ENCODE measurements at places on chromosomes 3 and 15.
A peak's percentile ranks its signal among the peaks of the same experiment; 100 is the strongest.

GRCh38 chr3:153293265-153293664 is 131.2 kb downstream of the RAP2B start:
- no peak for DNase-seq

DNA sequence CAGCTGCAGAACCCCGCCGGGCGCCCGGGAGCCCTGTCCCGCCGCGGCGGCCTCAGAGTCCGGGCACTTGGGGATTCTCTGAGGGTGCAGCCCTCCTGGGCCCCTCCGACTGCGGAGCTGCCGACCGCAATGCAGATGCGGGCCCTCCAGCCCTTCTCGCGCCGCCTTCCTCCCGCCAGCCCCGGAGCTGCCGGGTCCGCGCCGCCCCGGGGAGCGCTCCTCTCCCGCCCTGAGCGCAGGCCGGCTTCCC is 320 bp upstream of the ACAN start:
- no peak for DNase-seq

GRCh38 chr3:78130741-78131290 is 1090.9 kb downstream of the ROBO2 start:
- DNase-seq = no peak

DNA sequence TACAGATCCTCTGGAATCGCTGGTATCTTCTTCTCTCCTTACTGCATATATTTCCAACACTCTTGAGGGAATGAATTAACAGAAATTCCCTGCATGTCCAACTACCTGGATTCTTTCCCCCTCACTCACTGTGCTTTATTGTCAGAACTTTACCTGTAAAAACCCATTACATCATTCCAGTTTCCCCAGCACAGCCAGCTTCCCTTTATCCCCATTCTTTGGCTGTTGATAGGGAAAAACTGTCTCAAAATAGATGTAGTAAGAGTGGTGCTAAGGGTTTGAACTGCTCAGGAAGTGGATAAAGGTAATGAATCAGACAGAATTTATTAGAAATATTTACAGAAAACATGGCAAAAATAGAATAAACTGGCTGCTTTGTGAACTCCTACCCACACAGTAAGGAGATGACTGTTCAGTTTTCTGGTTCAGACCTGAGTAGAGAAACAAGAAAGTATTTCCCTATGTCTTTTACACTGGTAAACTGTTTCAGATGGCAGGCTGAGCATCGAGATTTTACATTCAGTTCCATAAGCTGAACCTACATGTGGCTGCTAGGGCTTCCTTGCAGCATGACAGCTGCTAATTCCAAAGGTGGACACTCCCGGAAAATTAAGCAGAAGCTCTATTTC is 188.4 kb downstream of the CPNE4 start:
- DNase-seq = no peak

DNA sequence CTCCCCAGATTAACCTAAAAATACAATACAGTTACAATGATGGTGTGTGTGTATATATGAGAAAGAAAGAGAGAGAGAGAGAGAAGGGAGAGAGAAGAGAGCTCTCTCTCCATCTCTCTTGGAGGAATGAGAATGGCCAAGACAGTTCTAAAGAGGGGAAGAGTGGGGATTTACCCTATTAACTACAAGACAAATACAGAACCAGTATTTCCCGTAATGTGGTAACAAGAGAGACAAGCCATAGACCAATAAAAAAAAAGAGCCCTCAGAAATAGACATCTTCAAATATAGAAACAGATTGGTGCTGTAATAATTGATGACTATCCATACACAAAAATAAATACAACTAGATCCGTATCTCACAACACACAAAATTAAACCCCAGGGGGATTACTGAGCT is 87.0 kb downstream of the NSMCE3 start:
- DNase-seq = no peak

DNA sequence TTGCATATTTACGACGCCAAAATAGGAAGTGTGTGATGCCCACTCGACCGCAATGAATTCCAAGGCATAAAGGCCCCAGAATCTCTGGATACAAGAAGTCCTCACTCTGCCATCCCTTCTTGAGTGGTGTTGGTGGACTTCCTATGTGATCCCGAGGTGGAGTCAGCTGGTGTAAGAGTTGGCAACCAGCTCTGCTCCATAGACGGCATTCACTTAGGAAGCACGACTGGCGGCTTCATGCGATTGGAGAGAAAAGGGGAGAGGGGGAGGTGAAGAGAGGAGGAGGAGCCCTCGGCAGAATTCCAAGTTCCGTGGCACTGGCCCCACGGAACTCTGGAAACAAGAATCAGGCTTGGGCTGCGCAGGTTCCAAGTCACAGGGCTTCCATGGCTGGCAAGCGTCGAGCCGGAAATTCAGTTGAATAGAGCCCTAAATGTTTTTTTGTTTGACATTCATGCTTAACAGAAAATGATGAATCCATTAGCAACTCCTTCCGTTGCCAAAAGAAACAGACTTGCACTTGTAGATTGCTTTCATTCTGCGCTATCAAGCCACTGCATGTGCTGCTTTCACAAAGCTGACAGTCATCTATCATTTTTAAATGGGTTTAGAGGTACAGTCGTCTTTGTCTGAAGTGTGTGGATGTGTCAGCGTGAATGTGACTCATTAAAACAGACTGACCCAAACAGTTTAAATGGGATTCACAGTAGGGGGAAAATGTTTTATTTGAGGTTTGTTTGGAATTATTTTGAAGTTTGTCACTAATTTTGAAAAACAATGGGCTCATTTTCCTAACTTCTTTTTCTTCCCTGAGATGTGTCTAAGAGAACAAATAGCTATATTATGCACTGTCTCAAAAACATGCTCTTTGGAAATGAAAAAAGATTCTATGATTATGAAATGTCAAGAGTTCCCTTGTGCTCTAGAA is 428.3 kb upstream of the ATP11B start:
- no peak for DNase-seq

GRCh38 chr3:136343446-136343845 is 93.3 kb downstream of the PCCB start:
- no peak for DNase-seq

- no peak for DNase-seq
Observed at GRCh38 chr3:41608347-41608746, 353.6 kb downstream of the ULK4 start.

GRCh38 chr3:129121792-129122411 is at the start of gene RAB43:
Gene RAB43, minus strand, starts transcription at chr3:129121804. Its CDS starts 315 bp downstream, at chr3:129121489.
- peak; percentile 81 for DNase-seq

GRCh38 chr3:71955240-71956068 is 170.5 kb upstream of the PROK2 start:
- DNase-seq = no peak

DNA sequence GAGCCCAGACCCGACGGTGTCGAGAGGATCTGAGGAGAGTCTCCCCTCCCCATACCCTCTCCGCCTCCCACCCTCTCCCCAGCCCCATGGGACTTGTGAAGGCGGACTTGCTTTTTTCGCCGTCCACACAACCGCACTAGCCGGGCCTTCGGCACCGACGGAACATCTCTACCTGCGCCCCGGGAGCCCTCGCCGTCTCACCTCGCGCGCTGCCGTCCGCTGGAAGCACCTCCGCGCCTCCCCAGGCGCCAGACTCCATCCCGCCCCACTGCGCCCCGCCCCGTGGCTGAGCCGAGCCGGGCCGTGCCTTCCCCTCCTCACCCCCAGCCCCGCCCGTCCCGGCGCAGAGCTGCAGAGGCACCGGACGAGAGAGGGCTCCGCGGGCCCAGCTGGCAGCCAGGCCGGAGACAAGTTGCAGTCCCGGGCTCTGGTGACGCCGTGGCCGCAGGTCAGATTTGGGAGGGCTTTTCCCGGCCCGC is at the start of the genes DUOX1 and DUOXA1:
Gene DUOX1 (plus strand): TSS at position 344 of the 479 bp plus-strand sequence. CDS start 1,973 bp downstream, outside the sequence.
Gene DUOXA1 (minus strand): TSS at position 229 of the 479 bp plus-strand sequence. CDS start 6,865 bp downstream, outside the sequence.
- DNase-seq = no peak

DNA sequence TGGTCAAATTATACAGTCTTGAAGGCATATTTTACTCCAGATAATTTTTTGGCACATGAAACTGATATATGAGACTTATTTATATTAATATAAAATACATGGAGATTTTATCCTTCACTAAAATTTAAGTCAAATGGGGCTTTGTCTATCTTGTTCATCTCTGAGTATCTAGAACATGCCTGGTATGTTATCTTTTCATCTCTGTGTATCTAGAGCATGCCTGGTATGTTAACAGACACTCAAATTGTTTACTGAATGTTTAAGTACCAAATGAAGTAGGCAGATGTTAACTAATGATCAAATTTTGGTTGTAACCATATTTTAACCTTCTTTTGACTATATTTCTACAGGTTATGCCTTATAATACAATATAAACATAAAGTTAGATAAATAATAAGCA is 7.7 kb downstream of the GTF2A2 start:
- no peak for DNase-seq

DNA sequence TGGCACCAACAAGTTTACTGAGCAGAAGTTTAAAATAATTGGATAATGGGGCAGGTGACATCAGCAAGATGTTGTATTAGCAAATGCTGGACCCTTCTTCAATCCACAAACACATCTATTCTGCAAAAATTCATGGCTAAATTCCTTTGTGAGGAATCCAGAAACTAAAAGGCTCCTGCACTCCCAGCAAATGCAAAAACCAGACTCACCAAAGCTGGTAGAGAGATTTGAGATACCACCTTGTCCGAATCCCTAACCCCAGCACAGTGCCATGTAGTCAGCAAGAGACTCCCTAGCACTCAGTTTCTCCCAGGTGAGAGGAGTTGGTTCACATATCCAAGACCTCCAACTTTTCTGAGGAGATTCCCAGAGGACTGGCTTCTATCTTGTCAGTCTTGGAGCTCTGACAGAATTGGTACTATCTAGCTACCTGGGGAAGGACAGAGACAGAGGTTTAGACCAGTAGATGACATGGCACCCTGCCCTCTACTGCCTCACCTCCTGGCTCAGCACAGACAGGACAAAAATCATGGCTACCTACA is 21.8 kb downstream of the GREM1 start:
- DNase-seq = no peak

DNA sequence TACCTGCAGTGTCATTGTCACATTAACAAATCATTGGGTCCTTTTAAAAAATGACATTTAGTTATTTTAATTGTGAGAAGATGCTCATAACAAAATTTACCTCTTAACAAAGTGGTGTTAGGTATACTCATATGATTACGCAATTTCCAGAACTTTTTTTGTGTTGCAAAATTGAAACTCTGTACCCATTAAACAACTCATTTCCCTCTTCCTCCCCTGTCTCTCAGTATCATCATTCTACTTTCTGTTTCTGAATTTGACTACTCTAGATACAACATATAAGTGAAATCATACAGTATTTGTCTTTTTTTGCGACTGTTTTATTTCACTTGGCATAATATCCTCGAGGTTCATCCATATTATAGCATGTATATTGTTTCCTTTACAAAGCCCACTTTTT is 58.7 kb upstream of the CHST2 start:
- no peak for DNase-seq

DNA sequence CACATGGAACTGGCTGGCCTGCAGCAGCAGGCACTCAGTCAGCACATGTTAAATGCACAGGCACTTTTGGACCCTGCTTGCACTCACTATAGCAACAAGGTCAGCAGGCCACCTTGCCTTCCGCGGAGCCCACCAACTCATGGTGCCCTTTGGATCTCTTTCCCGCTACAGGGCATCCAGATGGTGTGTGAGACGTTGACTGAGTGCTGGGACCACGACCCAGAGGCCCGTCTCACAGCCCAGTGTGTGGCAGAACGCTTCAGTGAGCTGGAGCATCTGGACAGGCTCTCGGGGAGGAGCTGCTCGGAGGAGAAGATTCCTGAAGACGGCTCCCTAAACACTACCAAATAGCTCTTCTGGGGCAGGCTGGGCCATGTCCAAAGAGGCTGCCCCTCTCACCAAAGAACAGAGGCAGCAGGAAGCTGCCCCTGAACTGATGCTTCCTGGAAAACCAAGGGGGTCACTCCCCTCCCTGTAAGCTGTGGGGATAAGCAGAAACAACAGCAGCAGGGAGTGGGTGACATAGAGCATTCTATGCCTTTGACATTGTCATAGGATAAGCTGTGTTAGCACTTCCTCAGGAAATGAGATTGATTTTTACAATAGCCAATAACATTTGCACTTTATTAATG is 85.0 kb downstream of the TGFBR2 start:
- DNase-seq = no peak

DNA sequence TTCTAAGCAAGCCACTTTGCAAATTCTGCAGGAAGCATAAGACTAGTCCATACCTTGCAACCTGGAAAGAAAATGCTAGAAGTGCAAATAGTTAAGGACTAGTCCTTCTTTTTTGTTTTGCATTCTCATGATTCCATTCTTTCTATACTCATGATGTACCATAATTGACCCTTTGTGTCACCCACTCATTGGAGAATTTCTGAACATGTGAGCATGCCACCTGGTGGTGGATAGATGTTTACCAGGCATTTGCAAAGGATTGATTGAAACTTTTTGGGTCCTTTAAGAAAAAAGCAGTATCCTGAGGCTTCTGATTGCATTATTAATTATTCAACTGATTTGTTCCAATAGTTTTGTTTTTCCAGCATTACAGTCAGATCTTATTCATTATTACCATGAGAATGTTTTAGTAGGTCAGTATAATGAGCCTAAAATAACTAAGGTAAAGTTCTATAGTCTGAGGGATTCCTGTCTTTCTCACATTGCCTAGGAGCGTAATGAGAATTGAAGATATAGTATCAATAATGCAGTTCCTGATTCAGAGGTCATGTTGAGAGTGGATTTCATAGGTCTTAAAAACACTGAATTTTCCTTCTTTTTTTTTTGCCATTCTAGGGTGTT is 20.2 kb upstream of the DIPK2A start:
- no peak for DNase-seq

DNA sequence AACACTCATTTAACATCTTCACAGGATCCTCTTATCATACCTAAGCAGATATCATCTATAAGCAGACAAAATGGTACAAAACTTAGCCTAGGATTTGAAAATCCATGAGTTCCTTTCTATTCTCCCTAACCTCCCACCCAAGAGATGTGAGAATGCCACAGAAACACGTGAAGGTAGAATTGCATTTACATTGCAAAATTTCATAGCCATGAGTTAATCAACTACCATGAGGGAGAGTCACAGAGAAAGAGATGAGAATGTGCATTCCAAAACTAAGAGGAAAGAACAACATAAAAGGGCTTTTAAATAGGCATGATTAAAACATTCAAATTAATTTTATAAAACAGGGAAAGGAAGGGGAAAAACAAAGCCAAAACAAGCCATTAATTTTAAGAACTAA is 806.2 kb downstream of the NTRK3 start:
- no peak for DNase-seq

DNA sequence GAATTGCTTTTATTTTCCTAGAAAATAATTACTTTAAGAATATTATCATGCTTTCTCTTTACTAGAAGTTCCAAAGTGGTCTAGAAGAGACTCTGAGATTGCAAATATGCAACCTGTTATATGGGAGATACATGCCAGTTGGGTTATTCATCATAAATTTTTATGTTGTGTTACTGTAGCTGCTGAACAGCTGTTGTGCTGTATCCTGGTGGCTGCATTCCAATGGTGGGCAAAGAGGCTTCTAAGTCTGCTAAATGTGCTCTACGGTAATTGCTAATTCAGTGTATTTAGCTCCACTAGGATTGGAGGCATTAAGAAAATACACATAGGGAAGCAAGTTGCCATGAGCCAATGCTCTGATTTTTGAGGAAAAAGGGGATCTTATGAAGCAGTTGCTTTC is 409.0 kb downstream of the TUSC7 start:
- no peak for DNase-seq
